NCI-H1105 treated with DMSO at 0.1 percent for 48 hours (cell line): ENCODE measurements at places on chromosomes 5 and 9.

- no peak for DNase-seq
These were observed 192.3 kb downstream of the TLE1 start for GRCh38 chr9:81497091-81497490.

- DNase-seq, result no peak
These were observed 113.4 kb downstream of the FBN2 start for GRCh38 chr5:128424646-128425045.

DNA sequence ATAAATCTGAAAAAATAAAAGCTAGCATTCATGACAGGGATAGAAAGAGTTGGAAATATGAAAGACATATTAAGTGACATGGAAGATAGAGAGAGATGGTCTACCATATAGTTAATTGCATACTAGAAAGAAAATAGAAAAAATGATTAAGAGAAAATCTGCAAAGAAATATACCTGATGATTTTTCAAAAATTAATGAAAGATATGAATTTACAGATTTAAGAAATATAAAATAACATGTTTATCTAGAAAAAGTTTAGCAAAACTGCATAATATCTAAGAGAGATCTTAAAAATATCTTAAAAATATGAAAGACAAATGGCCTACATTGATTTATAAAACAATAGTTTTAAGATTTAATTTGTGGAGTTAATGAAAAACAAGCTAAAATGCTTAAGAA lies 219.1 kb upstream of the RPS23 start:
- no peak for DNase-seq

DNA sequence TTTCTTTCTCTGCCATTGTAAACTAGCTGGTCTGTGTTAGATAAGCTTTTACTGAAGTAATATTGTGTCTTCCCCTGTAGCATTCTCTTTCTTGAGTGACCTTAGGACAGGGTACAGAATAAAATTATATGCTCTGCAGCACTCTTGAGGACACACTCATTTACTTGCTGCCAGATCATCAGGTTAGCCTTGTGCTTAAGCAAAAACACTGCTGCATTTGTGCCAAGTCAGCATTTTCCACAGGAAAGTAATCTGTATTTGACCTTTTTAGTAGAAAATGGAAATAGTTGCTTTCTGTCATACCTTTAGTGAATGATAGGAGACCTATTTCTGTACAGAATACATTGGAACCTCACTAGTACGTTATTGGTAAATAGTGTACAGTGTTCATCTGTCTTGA lies 54.2 kb downstream of the LMNB1 start:
- no peak for DNase-seq

GRCh38 chr5:13930541-13931171 lies 13.8 kb downstream of the DNAH5 start:
- DNase-seq, result peak; percentile 73

- no peak for DNase-seq
These were observed 87.8 kb upstream of the APC start for GRCh38 chr5:112649882-112650281.

GRCh38 chr5:113265190-113265589 lies 169.6 kb downstream of the TSSK1B start:
- DNase-seq, result no peak

DNA sequence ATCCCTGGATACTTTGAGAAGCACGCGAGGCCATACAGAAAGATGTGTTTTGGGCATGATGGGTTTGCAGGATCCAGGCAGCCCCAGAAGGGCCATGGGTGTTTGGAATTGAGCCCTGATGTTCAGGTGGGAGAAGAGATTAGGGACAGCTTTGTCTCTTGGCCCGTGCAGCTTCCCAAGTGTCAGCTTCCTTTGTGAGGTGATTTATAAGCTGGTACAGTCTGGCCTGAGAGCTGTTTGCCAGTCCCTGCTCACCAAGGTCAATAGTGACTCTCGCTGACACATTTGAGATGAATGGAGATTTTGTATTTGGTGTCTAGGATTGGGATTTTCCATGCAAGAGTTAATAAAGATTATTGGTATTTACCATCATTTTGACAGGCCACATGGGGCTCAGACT lies 165.9 kb downstream of the ICE1 start:
- DNase-seq, result no peak

DNA sequence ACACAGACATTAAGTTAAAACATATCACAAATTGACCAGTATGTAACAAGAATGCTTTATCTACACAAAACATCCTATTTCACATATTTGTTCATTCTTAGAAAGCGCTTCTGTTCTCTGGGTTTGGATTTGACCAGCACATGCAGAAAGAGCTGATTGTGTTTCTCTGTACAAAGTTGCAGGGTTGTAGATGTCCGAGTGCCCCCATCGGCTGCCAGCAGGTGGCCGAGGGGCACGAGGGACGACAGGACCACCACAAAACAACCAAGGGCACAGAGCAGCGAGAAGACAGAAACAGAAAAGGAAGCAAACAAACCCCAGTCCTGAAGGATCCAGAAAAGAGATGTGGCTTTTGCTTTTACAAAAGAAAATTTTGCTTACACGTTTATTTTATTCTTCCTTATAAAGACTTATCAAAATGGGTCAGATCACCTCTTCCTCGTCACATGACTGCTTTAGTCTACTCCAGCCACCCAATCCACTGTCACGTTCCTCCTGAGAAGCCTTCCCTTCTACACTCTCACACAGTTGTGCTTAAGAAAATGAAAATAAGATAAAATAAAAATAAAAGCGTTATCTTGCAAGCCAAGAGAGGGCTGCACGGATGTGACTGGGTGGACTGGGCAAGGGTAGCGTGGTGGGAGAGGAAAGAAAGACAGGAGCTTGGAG lies 9.5 kb downstream of the OTP start:
- no peak for DNase-seq

DNA sequence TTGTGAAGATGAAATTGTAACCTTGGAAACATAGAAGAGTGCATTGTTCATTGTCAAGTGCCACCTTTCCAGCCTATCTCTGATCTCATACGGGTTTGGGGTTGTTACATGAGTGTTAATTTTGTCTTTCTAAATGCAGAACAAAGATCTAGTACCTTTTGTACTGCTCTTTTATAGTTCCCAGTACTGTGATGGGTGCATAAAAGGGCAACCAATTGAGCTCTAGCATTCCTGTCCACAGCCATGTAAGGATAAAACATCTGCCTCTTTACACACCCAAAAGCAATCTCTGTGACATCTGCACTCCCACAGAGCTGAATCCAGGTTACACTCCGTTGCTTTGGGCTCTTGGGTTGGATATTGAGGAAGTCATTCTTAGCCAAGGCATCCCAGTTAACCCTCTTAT lies 255.2 kb downstream of the SGCD start:
- no peak for DNase-seq
